ENCODE measurements at places on chromosomes 3 and 15.

GRCh38 chr3:186920301-186920700 is 10.0 kb upstream of the ST6GAL1 start:
- no peak for DNase-seq

- DNase-seq: no peak
Observed at GRCh38 chr15:56174649-56175048, 69.0 kb downstream of the RFX7 start.

DNA sequence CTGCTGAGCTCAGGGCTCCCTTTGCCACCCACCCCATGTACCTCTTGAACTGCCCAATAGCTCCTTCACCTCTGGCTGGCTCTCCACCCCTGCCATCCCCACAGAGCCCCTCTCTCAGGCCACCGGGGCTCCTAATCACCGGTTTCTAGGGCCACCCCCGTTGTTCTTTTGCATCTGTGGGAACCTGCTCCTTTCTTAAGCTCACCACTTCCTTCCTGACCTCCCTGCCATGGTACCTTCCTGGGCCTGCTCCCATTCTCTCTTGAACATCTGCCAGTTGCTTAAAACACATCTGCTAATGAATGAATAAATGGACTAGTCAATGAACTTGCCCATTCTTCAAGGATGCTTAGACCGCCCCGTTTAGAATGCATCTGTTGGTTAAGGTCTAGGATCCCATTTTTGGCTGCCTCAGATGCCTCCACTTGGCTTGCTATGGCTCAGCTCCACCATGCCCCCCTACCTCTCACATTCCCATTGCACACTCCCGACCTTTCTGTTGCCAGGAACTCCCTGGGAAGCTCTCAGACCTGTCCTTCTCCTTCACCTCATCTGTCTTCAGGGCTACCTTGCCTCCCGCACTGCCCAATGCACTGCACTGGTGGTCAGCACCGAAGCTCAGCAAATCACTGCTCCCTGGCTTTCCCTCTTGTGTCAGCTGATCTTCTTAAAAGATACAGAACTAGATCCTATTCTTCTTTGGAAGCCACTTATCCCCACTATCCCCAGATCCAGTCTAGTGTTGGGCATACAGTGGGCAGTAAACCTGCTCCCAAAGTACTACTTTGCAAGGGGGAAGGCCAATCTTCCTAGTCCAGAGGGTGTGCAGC is 9.1 kb downstream of the AMOTL2 start:
- DNase-seq: no peak

GRCh38 chr3:197256836-197257444 is 41.5 kb downstream of the DLG1 start:
- DNase-seq: no peak

GRCh38 chr3:119311081-119311925 is 17.1 kb downstream of the ARHGAP31 start:
- DNase-seq: no peak

DNA sequence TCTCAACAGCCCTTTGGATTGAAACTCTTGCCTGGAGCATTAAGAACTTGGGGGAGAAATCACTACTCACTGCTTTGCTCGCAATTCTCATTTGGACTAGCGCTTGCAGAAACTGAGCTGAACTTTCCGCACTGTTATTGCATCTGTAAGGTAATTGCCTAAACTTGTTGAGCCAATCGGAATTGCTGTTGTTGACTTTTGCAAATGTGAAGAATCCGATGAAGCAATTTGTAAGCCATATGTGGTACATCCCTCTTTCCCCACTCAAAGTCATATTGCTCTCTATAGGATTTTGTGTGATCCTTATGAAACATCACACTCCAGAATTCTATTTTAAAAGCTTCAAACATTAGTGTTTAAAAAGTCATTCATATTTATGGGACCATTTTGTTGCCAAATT is 191.7 kb upstream of the GBE1 start:
- no peak for DNase-seq

- DNase-seq: no peak
Observed at GRCh38 chr3:51813539-51813938, 34.5 kb upstream of the IQCF6 start.

DNA sequence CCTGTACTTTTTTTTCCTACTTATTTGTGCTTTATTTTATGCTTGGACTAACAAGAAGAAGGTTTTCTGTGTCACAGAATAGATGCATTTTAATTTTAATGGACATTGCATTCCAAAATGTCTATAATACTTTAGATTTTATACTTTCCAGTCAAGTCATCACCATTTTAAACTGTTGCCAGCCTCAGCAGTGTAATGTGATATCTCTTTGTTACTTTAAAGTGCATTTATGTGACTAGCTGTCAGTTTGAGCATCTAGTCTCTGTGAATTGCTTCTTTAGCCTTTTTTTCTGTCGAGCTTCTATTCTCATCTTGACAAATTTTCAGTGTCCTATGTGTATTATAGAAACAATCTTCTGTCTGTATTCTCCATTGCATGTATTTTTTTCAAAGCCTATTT is 511.4 kb upstream of the CBLB start:
- peak; percentile 9 for DNase-seq

- DNase-seq: no peak
Observed at GRCh38 chr3:106345353-106346027, 476.7 kb upstream of the CBLB start.

- DNase-seq: no peak
Observed at GRCh38 chr15:74383695-74384565, 16.5 kb upstream of the CYP11A1 start.

DNA sequence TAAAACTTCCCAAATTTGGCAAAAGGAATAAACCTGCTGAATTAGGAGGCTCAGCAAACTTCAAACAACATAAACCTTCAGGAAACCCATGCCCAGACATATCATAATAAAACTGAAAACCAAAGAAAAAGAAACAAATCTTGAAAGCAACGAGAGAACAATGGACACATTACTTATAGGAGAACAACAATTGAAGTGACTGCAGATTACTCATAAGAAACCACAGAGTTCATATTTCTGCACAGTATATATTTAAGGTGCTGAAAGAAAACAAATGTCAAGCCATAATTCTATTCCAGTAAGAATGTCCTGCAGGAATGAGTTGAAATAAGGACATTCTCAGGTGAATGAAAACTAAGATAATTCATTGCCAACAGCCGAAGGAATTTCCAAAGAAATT is 80.8 kb upstream of the PROK2 start:
- no peak for DNase-seq

DNA sequence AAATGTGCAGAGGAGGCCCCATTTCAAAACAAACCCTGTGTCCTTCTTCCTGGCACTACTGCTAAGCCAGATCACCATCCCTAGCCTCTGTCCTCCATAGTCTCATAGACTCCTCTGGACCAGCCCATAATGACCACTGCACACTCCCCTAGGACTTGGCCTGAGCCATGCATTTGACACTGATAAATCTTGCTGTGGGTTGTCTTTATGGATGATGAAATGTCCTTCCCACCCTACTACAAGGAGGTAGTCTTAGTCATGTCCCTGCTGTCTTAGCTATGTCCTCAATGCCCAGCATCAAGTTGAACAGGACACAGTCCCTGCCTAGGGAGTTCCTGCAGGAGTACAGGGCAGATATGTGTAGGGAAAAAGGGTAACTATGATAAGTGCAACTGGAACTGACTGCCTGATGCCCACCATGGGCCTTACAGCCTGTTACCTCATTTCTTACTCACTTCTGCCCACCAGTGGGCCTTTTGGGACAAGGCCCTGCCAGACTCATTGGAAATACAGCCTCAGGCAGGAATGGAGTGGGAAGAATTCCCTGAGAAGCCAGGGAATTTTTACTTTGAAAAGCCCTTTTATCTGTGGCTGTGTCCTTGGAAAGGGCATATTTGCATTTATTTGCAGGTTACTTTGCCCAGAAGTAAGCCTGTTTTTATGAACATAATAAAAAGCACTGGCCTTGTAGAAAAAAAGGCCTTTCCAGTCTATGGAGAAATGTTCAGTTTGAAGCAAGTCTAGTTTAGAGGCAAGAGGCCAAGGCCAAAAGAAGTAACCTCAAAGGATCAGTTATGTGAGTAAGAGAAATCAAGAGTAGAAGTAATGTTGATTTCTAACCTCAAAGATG is 199.6 kb upstream of the EIF1B start:
- DNase-seq: peak; percentile 2

DNA sequence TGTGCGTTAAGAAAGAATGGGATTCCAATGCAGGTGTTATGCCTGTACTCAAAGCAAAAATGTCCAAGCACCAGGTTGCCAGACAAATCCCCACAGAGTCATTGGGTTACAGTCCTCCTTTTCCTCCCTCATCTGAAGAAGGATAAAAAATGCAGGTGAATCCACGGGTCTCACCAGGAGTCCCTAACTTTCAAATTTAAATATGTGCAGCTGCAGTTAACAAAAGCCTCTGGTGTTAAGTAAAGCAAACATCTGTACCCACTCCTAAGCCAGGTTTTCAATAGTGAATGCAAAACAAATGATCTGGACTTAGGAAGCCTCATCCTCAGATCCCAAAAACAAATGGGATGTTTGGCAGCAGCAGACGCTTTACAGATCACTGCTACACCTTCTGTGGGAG is 70.4 kb upstream of the SETMAR start:
- DNase-seq: no peak

DNA sequence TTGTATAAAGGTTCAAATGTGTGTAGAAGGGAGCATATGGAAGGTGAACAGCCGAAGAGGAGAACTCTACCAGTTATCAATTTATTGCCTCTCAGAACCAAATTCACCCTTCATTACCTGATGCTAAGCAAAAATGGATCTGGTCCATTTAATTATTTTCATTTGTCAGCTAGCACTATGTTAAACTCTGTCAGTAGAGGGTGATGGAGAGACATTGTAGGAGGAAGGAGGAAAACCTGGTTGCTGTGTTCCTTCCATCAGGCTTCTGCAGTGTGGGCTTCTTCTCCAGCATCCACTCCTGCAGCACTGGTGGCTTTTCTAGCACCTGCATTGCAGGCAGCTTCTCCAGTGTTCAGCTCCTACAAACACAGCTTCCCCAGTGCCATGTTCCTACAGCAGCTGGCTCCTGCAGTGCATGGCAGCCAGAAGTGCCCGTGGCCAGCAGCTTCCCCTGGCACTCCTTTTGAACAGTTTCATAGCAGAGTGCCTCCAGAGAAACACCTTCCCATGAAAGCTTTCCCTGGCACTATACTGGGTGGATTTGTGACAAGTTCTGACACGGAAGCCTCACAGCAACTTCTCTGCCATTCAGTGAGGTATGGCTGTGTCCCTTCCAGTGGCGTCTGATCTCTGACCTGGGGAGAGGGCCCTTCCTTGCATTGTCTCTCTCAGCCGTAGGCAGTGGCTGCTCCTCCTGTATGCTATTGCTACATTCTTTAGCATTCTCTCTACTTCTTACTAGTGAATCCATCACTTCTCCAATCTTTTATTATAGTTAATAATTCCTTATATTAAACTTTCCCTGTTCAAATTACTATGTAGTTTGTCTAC is 14.6 kb upstream of the IL17RD start:
- DNase-seq: peak; percentile 1

GRCh38 chr3:112109322-112109721 is 23.1 kb downstream of the C3orf52 start:
- DNase-seq: peak; percentile 62

- peak; percentile 41 for DNase-seq
Observed at GRCh38 chr15:64224511-64224910, 61.7 kb upstream of the PPIB start.

DNA sequence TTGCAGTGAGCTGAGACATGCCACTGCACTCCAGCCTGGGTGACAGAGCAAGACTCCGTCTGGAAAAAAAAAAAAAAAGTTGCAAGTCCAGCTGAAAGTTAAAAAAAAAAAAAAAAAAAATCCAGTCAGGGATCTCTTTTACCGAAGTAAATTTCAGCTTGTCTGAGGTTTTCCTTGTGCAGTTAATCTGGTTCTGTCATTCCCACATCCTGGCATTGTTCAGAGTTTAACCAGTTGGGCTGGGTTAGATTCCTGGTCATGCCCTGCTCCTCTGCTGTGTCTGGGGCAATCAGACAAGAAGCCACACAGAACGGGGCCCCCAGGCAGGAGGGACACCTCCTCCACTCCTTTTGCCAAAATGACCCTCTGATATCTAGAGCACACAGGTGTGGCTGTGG is 84.1 kb upstream of the KLHL25 start:
- DNase-seq: no peak

GRCh38 chr3:58434511-58434910 is 879 bp upstream of the PDHB start:
- no peak for DNase-seq

GRCh38 chr3:177679568-177680471 is 482.5 kb upstream of the TBL1XR1 start:
- DNase-seq: no peak

- DNase-seq: no peak
Observed at GRCh38 chr15:95684126-95684525, 646.4 kb upstream of the NR2F2 start.

- DNase-seq: no peak
Observed at GRCh38 chr3:101900316-101900715, 51.0 kb downstream of the NFKBIZ start.

DNA sequence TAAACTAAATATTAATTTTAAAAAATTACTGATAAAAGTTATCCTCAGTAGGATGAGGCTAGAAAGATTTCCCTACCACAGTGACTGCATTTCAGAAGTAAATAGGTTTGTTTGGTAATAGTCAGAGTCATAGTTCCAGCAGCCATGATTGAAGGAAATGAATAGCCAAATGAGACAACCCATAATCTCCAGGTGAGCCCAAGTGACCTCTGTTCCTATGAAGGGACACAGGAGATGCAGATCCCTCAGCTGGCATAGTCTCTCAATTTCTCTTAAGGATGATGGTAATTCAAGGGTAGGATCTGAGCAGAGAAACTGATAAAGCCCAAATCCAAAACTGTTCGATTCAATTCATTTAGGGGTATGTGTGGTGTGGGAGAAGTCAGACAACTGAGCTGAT is 461.8 kb downstream of the RAP2B start:
- no peak for DNase-seq

DNA sequence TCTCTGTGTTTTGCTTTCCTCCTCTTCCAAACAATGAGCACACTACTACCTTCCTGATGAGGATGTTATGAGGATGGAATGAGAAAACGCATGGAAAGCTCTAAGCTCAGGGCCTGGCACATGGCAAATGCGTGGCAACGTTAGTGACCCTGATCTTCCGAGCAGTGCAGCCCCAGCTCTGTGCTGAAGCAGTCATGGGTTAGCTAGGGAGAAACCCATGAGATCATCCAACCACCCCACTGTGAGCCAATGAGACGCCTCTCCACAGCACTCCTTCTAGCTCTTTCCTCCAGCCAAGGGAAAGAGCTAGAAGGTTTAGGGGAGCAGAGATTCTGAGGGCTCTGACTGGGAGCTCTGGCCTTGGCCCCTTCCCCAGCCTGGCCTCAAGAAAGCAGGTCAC is 4.5 kb downstream of the CPN2 start:
- no peak for DNase-seq

DNA sequence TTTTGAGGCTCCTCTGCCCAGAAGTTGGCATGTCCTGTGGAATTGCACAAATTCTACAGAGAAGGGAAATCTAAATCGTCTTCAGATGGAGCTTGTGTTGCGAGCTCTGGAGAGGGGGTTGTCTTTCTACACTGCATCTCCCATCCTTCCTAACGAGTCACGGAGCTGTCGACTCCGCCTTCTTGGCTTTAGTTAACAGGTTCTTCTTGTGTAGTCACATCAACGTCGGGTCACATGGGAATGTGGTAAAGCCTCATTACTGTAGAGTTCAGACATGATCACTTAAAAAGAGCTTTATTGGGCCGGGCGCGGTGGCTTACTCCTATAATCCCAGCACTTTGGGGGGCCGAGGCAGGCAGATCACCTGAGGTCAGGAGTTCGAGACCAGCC is 60.0 kb downstream of the DNASE1L3 start:
- no peak for DNase-seq

Data from NCI-H1417 (cell line).